Naive thymus-derived CD8-positive, alpha-beta T cell (primary cell): ENCODE measurements at places on chromosomes 5 and 9.
A peak's percentile ranks its signal among the peaks of the same experiment; 100 is the strongest.

- DNase-seq, result peak; percentile 79
Observed at GRCh38 chr9:33159777-33160127, 7.4 kb downstream of the B4GALT1 start.

GRCh38 chr5:178221282-178221681 lies 11.3 kb downstream of the PHYKPL start:
- DNase-seq, result no peak

DNA sequence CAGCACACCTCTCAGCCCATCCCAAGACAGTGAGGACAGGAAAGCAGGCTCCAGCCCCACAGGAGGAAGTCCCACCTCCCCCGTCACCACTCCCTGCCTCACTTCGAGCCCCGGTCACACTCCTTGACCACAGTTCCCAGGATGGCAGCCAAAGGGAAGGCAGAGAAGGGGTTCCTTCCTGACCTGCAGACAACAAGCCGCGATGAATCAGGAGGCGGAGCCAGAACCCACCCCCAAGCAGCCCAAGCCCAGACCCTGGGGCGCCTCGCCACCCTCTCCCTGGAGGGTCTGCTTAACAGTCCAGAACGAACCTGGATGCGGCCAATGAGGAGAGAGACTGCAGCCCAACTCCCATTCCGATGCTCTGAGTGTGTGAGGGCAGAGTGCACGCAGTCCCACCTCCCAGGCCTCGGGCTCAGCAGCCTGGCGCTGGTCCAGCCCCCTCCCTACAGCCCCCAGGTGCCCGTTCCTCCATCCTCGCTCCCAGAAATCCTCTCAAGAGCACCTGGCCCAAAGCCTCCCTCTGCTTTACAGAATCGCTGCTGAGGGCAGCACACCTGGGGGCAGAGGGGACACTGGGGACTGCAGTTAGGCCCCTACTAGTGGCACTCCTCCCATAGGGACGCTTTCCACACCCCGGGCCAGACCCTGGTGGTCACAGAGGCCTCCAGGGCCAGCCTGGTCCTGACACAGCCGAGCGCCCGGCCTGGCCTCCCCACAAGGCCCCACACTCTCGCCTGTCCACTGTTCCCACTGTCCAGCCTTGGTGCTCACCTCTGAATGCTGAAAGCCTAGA lies 69.6 kb upstream of the LRRTM2 start:
- DNase-seq, result no peak

DNA sequence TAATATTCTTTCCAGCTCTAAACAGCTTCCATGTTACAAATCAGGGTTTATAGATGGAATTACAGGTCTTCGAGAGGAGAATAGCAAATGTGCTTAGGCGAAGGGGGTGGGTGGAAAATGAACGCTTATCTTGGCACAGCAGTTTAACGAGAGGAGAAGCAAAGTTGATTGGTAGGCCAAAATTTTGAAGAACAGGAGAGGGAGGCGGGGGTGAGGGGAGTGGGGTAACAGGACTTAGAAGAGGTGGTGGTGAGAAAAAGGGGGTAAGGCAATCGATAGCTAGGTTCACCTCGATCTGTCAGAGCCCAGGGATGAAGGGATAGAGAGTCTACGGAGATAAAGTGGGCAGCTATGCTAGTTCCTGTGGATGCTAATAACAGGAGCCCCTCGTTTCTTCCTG lies 764 bp downstream of the ANKRA2 start:
- peak; percentile 2 for DNase-seq

DNA sequence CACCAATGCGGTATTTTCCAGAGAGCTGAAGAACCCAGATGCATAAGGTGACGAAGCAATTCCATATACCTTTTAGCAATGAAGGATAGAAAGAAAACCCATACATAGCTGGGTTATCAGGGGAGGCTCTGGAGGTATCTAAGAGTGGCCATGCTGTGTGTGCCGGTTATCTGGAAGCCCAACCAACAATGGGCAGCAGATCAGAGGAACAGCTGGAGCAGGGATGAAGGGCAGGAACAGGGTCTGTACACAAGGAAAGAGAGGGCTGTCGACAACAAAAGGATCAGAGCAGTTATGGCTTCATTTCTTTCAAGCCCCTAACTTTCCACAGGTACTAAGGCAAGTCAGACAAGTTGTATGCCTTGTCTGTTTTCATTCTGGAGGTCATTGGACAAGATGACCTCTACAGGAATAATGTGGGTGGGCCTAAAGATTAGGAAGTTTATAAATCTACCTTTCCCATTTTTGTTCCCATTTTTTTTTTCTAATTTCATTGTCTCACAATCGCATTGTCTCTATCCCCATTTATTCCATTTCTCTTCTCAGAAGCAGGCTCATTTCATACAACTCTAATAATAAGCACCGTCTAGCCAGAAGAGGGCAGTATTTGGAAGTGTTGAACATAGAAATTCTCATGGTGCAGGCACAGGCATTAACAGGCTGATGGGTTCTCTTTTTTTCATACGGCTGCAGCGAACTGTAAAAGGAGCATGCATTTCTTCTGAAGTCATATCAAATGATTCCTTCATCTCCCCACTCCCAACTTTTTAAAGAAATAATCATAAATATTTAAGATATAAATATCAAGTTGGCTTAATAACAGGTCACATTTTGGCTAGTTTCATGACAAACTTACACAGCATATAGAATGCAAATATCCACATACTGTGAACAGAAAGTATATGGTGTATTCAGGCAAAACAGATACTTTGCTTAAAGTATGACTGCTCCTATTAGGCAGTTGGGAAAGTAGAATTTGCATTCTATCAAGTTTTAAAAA lies 63.5 kb downstream of the ZNF474 start:
- peak; percentile 12 for DNase-seq

GRCh38 chr9:136588663-136589464 lies 43.0 kb upstream of the NOTCH1 start:
- DNase-seq, result no peak

DNA sequence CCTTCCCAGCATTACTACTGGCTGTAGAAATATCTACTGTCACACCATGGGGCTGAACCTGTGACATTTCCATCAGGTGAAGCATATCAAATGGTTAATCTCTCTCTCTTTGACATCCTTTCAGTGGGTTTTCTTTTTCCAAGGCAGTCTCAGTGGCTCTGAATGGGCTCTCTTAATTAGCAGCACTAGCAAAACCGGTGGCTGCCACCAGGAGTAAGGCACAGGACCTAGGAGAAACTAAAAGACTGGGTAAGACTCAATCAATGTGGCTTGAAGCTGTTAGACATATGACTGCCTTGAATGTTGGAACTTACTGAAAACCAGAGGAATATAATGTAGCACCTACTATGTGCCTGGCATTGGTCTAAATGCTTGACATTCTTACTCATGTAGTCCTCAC lies 445.0 kb upstream of the KIF2A start:
- DNase-seq, result no peak

- DNase-seq, result no peak
Observed at GRCh38 chr9:88803546-88804253, 187.6 kb upstream of the S1PR3 start.

- DNase-seq, result no peak
Observed at GRCh38 chr9:79395755-79396154, 176.0 kb upstream of the TLE4 start.

- no peak for DNase-seq
Observed at GRCh38 chr9:13386935-13387733, 107.6 kb upstream of the MPDZ start.

DNA sequence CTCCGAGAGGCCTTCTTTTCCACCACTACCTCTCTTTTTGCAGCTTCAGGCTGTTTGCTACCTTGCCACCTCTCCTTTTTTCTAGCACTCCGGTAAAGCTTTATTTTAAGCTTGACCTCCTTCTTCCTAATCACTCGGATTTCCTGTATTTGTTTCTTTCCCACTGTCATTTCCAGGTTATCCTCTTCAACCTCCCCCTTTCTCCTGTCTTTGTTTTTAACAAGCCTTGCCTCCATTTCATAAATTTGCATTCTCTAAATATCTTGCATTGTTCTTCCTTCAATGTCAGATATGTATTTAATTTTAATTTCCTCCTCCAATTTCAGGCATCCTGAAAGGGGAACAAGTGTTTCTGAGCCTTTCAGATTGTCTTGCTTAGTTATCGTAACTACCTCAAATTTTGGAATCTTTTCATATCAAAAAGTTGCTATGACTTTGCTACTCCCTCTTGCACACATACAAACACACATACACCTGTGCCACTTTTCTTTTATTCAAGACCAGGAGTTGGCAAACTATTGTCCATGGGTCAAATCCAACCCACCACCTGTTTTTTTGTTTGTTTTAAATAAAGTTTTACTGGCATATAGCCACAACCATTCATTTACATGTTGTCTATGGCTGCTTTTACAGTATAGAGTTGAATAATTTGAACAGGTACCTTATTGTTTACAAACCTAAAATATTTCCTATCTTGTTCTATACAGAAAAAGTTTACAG lies 22.7 kb downstream of the DPYSL3 start:
- no peak for DNase-seq

GRCh38 chr5:150118561-150119229 lies 32.3 kb upstream of the CSF1R start:
- DNase-seq, result no peak

DNA sequence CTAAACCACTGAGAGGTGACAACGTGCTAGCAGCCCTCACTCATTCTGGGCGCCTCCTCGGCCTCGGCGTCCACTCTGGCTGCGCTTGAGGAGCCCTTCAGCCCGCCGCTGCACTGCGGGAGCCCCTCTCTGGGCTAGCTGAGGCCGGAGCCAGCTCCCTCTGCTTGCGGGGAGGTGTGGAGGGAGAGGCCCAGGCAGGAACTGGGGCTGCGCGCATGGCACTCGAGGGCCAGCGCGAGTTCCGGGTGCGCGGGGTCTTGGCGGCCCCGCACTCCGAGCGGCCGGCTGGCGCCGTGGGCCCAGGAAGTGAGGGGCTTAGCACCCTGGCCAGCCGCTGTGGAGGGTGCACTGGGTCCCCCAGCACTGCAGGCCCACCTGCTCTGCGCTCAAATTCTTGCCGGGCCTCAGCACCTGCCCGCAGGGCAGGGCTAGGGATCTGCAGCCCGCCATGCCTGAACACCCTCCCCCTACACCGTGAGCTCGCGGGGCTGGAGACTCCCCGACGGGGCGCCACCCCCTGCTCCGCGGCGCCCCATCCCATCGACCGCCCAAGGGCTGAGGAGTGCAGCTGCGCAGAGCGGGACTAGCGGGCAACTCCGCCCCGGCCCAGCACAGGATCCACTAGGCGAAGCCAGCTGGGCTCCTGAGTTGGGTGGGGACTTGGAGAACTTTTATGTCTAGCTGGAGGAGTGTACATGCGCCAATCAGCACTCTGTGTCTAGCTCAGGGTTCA lies 11.8 kb upstream of the UBE2D2 start:
- DNase-seq, result no peak

DNA sequence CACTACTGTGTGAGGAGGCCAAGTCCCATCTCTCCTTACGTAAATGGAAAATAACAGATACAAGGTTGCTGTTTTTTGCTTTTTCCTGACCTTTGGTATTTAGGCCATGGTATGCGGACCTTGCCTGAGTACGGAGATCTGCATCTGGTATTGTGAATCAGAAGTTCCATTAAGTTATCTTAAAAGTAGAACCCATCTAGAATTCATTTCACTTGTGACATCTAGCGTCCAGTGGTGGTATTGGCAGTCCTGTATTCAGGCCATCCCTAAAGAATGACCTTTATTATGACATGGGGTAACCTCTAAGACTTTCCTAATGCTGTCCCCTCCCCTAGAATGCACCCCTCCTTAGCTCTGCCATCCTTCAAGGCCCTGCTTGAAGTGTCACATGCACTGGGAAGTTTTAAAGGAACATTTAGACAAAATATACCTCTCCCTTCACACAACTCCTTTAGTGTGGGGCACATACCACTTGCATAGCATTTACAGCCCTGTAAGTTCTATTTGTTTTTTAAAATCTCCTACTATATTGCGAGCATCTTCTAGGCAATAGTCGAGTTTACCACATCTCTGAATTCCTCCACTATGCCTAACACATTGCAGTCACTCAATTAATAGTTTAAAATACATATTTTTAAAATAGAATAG lies 1.9 kb upstream of the SPDL1 start:
- no peak for DNase-seq

- DNase-seq, result no peak
Observed at GRCh38 chr9:5509573-5509972, 758 bp upstream of the PDCD1LG2 start.

GRCh38 chr5:119750887-119751733 lies 121.8 kb downstream of the FAM170A start:
- DNase-seq, result no peak

- no peak for DNase-seq
Observed at GRCh38 chr9:132942541-132943182, 1.8 kb downstream of the TSC1 start.

- no peak for DNase-seq
Observed at GRCh38 chr9:629146-629545, 212.4 kb upstream of the DMRT1 start.

DNA sequence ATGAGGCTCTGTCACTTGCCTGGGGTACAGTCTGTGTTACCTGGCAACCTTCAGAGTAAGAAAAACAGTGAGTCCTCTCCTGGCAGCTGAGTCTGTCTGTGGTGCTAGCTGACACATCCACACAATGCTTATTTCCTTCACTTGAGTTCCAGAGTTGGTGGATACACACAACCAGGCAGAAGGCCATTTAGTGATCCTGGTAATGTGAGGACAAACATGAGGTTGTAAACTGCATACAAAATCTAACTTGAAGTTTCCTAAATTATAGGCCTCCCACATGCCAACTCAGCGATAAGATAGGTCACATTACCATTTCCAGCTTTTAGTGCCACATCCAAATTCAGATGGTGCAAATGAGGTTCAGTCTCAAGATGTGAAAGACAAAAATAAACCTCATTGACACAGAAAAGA lies 125.5 kb downstream of the DCP2 start:
- DNase-seq, result no peak

GRCh38 chr5:16866795-16867576 lies 69.1 kb downstream of the MYO10 start:
- DNase-seq, result no peak

DNA sequence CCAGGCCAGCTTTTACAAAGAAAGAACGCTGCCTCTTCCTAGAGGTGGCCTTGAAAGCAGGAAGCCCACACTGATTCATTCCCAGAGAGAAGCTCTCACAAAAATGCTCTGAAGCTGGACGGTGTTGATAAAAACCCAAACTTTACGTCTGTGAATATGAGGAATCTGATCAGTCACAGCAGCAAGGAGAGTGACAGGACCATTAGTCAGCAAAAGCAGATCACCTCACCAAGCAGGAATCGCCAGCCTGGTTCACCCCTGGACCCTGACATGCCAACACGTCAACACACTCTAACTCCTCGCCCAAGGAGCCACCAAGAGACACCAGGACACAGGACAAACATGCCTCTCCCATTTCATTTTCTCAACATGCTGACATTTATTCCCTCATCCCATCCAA lies 70.6 kb upstream of the ZNF622 start:
- DNase-seq, result no peak

GRCh38 chr5:137481596-137481995 lies 17.5 kb downstream of the SPOCK1 start:
- no peak for DNase-seq

DNA sequence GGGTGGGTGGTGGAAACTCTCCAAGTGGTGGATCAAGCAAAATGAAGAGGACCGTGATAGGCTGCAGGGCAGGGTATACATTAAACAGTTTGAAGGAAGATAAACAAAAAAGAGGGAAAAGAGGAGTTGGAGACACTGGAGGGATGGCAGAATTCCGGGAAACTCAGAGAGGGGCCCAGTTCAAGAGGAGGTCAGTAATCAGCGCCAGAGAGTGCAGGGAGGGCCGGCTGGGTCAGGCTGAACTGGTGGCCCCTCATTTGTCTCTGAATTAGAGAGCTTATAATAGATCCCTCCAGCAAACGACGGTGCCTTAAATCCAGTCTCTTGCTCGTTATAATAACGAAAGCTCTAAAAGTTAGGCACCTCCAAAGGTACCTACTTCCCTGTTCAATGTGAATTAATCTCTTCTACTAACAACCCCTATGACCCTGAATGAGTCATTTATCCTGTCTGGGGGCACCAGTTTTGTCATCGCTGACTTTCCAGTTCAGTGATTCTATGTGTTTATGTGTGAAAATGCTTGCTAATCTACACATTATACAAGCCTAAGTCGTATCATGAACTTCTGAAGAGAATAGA lies 2.4 kb upstream of the ZSWIM6 start:
- DNase-seq, result no peak
